Tibial nerve (tissue), 4 donors: ENCODE measurements at places on chromosomes 16 and 17. TPM values are rescaled to one million over a fixed set of nuclear protein-coding genes. Genes with fewer than 3 reads are reported as not detected.

TEX19 gene
- total RNA-seq = not detected

PALB2 gene
- 19.0 TPM for total RNA-seq

KRTAP3-1 gene
- total RNA-seq = not detected

ARHGAP44 gene
- 4.6 TPM for total RNA-seq

EVPL gene
- total RNA-seq = 3.0 TPM

USP32 gene
- 64.7 TPM for total RNA-seq

ADORA2B gene
- total RNA-seq = 0.59 TPM

EPX gene
- total RNA-seq = not detected

SYCE1L gene
- not detected for total RNA-seq

DOC2B gene
- 29.4 TPM for total RNA-seq

TAT gene
- not detected for total RNA-seq

EDC4 gene
- total RNA-seq = 60.3 TPM

KRT9 gene
- not detected for total RNA-seq

VMO1 gene
- total RNA-seq = 1.9 TPM

CCL14 gene
- total RNA-seq = 20.5 TPM

TBC1D3G gene
- not detected for total RNA-seq

RCVRN gene
- not detected for total RNA-seq

ST6GALNAC1 gene
- 13.8 TPM for total RNA-seq

KRT40 gene
- total RNA-seq = not detected

EVI2A gene
- total RNA-seq = 2.9 TPM

TRPV2 gene
- total RNA-seq = 14.9 TPM
